ENCODE measurements at places on chromosomes 6 and 20. TPM values are rescaled to one million over a fixed set of nuclear protein-coding genes. Genes with fewer than 3 reads are reported as not detected.

Gene CDSN
- not detected for total RNA-seq

Gene FUT9
- not detected for total RNA-seq

Gene LY6G6C
- not detected for total RNA-seq

Gene OPRL1
- 0.88 TPM for total RNA-seq

Gene TGIF2
- 5.9 TPM for total RNA-seq

Gene ATG5
- 50.4 TPM for total RNA-seq

Gene CCM2L
- total RNA-seq = not detected

All from placental pericyte (primary cell).